ENCODE measurements at places on chromosomes 5 and 9. TPM values are rescaled to one million over a fixed set of nuclear protein-coding genes. Genes with fewer than 3 reads are reported as not detected.

The PTPN3 gene
- polyA plus RNA-seq: 3.7 TPM

The LPAR1 gene
- polyA plus RNA-seq: 68.3 TPM

The LCN15 gene
- 0.36 TPM for polyA plus RNA-seq

The AJM1 gene
- polyA plus RNA-seq: 2.1 TPM

The DRD1 gene
- 0.69 TPM for polyA plus RNA-seq

The ENHO gene
- 2.9 TPM for polyA plus RNA-seq
